Activated CD4-positive, alpha-beta T cell treated with anti-CD3 and anti-CD28 coated beads, Interleukin-2, amount 50 U/mL, for 16 hours (primary cell): ENCODE measurements at places on chromosomes 5 and 9.

- no peak for DNase-seq
Observed at GRCh38 chr9:33318781-33319180, 28.5 kb downstream of the NFX1 start.

DNA sequence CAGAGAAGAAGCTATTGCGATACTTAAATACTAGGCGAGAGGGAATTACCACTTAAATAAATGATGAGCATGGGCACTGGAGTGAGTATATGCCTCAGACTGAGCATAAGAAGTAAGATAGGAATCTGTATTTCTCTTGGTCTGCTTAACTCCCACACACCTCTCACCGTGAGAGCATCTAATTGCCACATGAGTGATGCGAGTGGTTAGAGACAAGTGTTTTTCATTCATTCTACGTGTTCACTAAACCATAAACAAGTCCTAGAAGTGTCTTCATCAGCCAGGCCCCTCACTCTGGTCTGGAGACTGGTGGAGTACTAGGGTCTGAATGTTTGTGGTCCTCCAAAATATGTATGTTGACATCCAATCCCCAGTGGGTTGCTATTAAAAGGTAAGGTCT, 150.2 kb upstream of the SLC12A2 start:
- no peak for DNase-seq

DNA sequence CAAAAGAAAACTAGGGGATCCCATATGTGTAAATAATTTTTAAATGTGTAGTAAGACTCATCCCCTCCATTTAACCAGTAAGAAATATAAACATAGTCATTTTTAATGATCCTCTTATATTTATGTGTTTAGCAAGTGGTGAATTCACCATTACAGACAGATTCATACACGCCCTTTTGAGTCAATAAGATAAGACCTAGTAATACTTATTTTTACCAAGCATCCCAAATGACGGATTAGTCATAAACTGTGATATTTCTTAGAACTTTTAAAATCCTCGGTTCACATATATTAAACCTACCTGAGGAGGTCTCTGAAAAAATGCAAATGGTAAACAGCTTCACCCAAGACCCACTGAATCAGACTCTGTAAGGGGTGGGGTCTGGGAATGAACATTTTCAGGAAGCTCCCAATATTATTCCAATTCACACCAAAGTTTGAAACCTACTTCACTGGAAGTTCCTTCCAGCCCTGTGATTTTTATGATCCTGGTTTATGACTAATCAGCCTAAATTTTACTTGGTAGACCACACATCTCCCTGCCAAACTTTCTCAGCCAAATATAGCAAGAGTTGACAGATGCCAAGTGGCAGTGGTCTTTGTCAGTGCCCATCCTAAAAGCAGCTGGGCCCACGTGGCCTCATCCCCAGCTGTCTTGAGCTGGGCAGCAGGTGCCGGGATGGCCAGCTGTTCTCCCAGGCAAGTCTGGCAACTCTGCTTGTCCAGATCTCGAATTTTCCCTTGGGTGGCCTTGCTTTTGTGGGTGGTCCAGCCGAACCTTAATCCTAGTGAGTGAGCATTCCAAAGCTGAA, 559.0 kb upstream of the RGMB start:
- no peak for DNase-seq

- no peak for DNase-seq
Observed at GRCh38 chr5:59317774-59318205, 575.7 kb downstream of the PDE4D start.

GRCh38 chr5:127878174-127878750, 175.1 kb downstream of the CCDC192 start:
- peak; percentile 11 for DNase-seq

DNA sequence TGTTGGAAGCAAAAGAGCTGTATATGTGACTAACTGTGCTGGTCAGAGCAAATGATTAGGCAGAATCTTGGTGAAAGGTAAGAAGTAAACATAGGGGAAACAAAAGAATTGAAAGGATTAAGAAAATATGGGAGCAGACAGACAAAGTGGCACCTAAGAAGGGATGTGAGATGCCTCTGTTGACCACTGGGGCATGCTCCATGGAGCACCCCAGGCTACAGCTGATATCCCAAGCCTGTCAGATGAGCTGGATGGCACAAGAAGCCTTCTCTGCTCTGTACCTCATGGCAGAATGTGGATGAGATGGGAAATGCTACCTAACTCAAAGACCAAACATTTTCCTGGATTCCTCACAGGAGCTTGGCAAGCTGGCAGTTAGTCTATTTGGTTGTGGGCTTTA, 89.3 kb upstream of the SLIT3 start:
- no peak for DNase-seq

DNA sequence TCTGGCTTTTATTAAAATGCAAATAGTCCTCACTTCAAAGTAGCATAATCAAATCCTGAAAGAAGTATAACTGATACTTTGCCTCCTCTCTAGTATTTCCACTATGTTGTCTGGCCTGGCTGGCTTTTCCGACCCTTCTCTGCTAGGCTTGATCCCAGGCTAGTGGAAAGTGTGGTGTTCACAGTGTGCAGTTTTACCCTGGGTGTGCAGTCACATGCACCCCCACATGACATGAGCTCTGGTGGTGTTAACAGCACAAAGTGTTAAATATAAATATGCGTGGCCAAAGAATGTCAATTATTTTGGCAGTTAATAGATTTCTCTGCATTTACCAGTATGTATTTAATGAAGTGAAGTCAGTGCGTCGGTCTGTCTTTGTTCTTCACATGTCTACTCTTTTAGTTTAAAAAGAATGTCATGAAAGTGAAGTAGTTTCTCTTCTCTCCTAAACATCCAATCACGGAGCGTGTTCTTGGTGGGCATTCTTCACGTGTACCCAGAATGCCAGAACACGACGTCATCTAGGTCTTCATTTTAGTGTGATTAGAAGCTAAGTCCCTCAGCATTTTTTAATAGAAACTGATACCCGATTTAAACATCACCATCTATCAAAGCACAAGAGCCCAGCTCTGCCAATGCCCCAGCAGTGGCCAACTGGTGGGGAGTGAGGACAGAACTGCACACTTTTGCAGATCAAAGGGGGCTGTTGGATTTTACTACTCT, 286.4 kb downstream of the FANCC start:
- no peak for DNase-seq
